Smooth muscle cell of the pulmonary artery (primary cell): ENCODE measurements at places on chromosomes 1 and 21. TPM values are rescaled to one million over a fixed set of nuclear protein-coding genes. Genes with fewer than 3 reads are reported as not detected.

KTI12 gene
- 10.1 and 11.9 TPM in 2 replicates for total RNA-seq

NPR1 gene
- 1.0 and 1.2 TPM in 2 replicates for total RNA-seq

TMEM52 gene
- total RNA-seq = 0.20 and 0.43 TPM in 2 replicates

SPATA21 gene
- not detected in 2 replicates for total RNA-seq

CCDC17 gene
- total RNA-seq = 1.0 and 1.2 TPM in 2 replicates

DTL gene
- total RNA-seq = 2.0 and 6.3 TPM in 2 replicates

RXFP4 gene
- total RNA-seq = 0.07 TPM in 1 of 2 replicates, not detected in the other

SAMSN1 gene
- 0.10 TPM in 1 of 2 replicates, not detected in the other for total RNA-seq

MATN1 gene
- 0.20 TPM in 1 of 2 replicates, not detected in the other for total RNA-seq

KDF1 gene
- total RNA-seq = not detected in 2 replicates
